KBM-7 (cell line): ENCODE measurements at places on chromosomes 4 and X.

GRCh38 chr4:113971706-113972360 lies 7.6 kb downstream of the ARSJ start:
- no peak for DNase-seq

DNA sequence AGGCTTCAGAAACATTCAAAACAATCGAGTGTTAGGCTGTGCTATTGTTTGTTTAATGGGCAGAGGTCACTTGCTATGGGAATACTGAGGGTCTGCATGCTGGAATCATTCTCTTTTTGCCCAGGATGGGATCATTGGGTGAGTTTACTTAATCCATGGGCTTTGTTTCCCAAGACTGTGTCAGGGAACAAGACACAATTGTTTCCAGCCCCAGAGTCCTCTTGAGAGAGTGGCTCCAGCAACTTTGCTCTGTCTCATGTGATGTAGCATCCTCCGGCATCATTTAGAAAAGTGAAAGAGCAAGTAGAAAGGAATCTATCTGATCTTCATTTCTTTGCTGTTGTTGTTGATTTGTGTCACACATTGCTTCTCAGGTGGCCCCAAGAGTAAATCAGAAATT lies 1.8 kb downstream of the TENM3 start:
- DNase-seq = no peak

DNA sequence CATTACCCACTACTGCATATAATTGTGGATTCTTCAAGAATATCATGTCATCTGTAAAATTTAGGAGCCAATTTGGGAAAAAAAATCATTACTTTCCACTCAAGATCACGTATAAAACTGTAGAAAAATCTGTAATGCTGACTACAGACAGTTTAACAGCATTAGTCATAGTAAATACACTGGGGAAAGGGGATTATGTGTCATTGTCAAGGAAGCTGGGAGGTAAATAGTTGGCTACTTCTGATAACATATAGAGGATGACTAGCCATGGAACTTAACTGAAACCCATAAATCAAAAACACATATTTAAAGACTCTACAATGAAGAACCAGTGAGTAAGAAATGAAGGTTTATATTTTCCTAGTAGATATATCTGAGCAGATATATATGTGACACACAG lies 1666.4 kb upstream of the IGFBP7 start:
- DNase-seq = no peak

GRCh38 chr4:185395238-185395955 lies at the start of gene LRP2BP:
Gene LRP2BP (minus strand): TSS chr4:185395924. CDS start chr4:185378186, 17,738 bp downstream.
- peak; percentile 46 for DNase-seq

DNA sequence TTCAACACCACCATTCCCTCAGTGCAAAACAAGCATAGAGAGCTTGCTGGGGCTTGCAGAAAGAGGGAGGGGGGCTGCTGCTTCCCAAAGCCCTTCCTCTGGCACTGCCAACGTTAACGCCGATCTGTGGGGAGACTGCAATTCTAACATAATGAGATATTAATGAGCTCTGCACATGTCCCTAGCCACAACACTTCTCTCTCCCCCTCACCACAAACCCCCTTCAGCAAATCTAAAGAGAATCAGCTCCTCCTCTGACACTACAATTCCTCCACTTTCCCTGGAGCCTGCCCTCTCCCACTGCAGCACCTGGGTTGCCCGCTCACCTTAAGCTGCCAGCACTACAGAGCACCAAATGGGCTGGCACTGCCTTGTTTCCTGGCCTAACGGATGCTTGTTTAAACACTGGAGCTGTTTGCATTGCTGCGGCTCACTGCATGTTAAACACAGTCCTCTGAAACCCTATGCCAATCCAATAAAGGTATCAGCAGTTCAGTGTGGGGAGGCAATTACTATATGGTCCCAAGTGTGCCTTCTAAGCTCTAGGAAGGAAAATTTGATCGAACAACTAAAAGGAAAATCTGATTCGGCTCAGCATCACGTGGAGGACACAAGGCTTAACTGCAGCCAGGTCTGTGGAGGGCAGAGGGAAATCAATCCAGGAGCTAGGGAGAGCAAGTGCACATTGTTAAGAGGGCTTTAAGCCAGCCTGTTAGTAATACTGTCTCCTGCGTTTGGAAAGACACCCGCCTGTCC lies 232.4 kb downstream of the MAML3 start:
- no peak for DNase-seq

DNA sequence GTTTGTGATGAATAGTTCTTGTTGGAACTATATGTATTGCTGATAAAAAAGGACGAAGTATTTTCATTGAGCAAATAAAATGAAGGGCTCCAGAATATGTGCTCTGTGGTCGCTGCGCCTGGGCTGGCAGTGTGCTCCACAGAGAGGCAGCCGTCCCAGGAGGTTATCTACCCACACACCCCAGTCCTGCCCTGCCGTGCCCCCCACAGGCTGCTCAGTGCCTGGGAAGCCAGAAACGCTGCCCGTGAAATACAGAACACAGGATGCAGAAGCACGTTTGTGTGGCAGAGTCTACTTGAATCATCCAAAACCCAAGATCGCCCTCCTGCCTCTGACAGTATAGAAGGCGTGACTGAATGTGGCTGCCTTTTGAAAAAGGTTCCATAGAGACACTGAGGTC lies 1.4 kb downstream of the CLDN22 start:
- DNase-seq = no peak

DNA sequence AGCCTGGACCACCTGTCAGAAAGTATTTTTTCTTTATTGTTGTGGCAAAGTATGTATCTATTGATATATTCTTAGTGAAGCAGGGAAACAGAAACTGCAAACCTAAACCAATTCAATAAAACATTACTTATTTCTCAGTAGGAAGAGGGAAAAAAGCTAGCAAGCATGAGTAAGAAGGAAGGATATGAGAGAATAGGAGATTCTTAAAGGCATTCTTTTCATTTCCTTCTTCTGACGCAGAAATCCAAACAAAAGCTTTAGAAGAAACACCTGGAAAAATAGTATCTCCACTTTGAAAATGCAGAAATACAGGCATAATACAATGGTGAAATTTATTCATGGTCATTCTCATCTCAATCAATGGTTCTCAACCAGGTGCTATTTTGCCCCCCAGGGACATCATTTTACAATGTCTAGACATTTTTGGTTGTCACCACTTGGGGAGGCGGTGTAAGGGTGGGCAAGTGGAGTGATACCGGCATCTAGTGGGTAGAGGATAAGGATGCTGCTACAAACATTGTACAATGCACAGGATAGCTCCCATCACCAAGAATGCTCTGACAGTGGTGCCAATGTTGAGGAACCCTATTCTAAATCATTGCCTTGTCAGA lies 21.7 kb upstream of the ATXN3L start:
- peak; percentile 1 for DNase-seq

DNA sequence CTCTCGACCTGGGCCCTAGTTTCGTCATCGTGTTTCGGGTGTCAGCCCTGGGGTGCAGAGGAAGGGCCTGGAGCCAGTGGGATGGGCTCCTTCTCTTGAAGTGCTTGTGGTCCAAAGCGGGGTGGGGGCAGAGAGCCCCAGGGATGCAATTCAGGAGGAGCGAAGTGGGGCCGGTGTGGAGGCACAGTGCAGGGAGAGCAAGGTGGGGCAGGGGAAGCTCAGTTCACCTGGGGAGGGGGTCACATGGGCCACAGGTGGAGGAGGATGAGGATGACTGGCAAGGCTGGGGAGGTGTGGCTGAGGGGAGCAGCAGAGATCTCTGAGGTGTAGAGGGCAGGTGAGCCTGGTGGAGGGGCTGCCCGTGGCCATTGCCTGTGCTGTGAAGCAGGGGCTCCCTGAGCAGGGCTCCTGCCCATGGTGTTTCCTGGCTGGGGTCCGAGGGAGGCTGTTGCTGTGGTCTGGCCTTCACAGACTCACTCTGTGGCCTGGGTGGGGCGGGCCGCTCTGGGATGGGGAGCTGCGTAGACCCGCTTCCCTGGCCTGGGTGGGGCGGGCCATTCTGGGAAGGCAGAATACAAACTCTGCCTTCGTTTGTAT lies 6.9 kb downstream of the SORCS2 start:
- DNase-seq = no peak

DNA sequence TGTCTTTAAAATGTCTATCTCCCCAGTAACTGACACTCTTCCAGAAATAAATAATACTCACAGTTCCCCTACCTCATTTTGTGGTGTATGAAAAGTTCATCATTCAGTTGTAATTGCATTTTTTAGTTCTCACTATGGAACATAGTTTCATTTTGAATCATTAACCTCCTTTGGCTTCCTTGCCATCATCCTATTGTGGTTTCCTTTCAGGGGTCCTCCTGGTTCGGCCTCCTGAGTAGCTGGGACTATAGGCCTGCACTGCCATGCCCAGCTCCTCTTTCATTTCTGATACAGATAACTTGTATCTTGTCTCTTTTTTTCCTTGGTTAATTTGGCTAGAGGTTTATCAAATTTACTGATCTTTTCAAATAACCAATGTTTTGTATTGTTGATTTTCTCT lies 23.1 kb upstream of the BLTP1 start:
- DNase-seq = no peak

GRCh38 chr4:60129740-60130139 lies 1070.4 kb upstream of the ADGRL3 start:
- DNase-seq = no peak

DNA sequence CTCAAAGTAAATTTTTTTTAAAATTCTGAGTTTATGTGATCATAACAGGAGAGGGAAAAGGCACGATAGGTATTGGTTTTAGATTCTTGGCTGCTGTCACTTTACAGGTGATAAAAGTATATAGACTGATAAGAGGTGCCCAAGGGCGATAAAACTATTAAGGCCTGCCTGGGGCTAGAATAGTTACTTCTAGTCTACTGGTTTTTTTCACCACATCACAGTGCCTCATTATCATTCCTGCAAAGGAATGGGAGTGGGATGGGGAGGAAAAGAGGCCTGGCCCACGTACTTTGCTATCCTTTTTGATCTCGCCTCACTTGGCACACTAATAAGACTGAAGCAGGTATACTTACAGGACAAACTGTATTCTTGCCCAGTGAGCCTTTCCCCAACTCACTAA lies 46.6 kb downstream of the CXorf58 start:
- DNase-seq = no peak

- no peak for DNase-seq
Measured at GRCh38 chr4:132992686-132993085, 156.4 kb upstream of the PCDH10 start.
